Progenitor cell of endocrine pancreas (in vitro differentiated cells): ENCODE measurements at places on chromosomes 1 and 21.

DNA sequence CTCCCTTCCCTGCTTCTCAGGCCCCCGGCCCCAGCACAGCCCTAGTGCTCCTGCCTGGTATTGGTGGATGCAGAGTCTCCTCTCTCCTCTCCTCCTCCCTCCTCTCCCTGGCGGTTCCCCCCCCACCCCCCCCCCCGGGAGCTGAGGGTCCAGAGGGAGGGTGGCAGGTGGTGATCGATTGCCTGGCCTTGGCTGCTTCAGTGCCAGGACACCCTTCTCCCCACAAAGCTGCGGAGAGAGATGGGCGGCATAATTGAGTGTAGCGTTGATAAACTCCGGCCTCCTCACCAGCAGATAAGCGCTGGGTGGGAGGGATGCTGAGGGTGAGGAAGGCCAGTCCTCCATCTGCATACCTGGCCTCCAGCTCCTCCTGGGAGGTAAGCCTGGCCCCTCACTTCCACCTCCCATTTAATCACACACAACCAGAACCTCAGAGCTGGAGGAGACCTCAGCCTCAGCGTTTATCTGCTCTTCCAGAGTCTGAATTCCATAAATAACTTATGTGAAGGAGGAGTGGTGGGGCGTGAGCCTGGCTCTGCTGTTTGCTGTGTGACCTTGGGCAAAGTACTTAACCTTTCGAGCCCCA, 60.8 kb downstream of the LRRN2 start:
- DNase-seq = no peak

- no peak for DNase-seq
Measured at GRCh38 chr1:19923137-19923952, at the start of gene PLA2G2E. Gene PLA2G2E (minus strand): TSS chr1:19923617. CDS start chr1:19923559, 58 bp downstream.

GRCh38 chr1:65026235-65026634, 59.9 kb upstream of the JAK1 start:
- DNase-seq = no peak

- DNase-seq = no peak
Measured at GRCh38 chr21:42213082-42213774, 5.7 kb upstream of the ABCG1 start.

- DNase-seq = no peak
Measured at GRCh38 chr1:110976089-110976488, 12.4 kb upstream of the LRIF1 start.

GRCh38 chr1:34163792-34164731, 968 bp downstream of the CSMD2 start:
- no peak for DNase-seq

- no peak for DNase-seq
Measured at GRCh38 chr21:34611528-34611927, 3.4 kb downstream of the RCAN1 start.

GRCh38 chr1:33282791-33283190, 26.5 kb downstream of the ZNF362 start:
- DNase-seq = no peak

- DNase-seq = no peak
Measured at GRCh38 chr1:15123270-15123669, 30.3 kb upstream of the TMEM51 start.

DNA sequence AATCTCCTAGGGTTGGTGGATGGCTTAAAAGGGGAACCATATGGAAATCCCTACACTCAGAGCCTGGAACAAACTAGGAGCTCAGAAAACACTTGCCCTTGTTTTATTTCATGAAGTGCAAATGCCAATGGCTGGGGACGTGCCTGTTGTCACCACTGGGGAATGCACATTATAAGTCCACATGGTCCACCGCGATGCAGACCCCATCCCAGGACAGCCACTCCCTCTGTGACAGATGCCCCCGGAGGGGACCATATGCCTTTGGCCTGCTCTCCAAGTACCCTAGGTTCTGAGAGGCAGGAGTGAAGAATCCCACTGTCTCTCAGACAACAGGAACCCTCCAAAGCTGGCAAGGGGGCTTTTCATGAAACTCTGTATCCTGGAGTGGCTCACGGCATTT, 42.3 kb downstream of the LRP8 start:
- no peak for DNase-seq

GRCh38 chr1:203765029-203765837, at the start of gene LAX1:
Gene LAX1 (plus strand): TSS chr1:203765183. CDS start chr1:203765566, 383 bp downstream.
- no peak for DNase-seq

GRCh38 chr1:45892068-45892785, 88.8 kb downstream of the MAST2 start:
- DNase-seq = no peak

- no peak for DNase-seq
Measured at GRCh38 chr21:31606081-31606874, 53.2 kb upstream of the SOD1 start.

DNA sequence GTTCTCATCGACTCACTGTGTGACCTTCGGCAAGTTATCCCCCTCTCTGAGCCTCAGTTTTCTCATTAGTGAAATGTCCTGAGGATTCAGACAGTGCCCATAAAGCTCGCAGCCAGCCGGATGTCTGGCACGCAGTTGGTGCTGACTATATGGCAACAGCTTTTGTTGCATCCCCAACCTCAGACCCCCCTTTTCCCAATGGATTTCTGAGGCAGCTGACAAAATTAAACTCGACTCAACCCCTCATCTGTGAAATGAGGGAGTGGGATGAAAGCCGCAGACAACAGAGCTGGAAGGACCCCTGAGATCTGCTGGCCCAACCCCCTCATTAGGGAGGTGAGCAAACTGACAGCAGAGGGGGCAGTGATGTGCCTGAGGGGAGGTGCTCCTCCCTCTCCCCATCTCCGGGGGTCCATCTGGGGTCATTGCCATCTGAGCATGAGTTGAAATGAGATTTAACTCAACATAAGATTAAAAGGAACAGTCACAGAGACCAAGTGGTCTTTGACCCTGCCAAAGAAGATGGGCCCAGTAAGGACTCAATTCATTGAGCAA, 40.4 kb downstream of the NKAIN1 start:
- DNase-seq = no peak

DNA sequence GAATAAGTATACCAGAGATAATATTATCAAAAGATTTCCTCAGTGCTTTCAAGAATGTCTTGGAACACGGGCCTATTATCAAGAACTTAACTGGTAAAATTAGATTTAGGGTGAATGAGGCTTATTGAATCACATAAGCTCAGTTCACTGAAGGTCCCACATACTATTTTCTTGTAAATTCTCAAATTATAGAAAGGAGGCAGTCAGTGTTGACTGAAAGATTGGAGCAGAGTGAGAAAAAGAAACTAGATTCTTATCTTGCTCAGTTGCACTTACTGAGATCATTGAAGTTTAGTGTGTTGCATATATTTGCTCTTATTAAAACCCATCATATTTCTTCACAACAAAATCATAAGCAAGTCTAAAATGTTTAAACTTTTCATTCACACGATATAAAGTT, 3.9 kb upstream of the RGS1 start:
- DNase-seq = no peak

DNA sequence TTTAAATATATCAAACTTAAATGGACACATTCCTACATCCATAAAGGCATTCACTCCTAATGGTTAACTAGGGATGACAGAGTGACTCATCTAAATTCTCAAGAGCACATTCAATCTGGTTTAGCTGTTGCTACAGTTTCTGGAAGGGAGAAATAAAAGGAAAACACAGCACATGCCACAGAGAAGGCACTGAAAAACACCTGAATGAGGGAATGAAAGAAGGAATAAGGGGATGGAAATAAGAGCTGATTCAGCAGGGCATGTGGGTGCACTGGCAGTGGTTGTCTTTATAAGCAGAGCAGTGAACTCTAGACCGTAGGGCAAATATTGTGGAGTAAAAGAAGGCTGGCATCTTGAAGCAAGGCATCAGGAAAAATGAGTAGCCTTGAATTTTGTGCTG, 79.3 kb downstream of the LHX4 start:
- no peak for DNase-seq

DNA sequence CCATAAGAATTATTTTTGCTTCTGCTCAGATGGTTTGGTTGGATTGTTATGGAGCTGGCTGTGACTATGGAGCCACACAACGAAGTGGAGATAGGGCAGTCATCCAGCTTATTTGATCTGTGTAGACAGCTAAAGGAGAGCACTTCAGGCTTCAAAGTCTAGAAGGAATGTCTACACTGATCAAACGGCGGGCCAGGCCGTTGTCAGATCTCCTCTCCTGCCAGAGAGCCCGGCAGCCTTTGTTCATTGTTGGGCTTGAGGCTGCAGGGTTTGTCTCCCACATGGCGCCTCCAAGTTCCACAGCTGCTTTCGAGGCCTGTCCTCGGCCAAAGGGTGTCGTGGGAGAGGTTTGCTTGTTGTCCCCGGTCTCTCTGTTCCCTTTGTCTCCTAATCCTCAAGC, 2.8 kb upstream of the STMN1 start:
- DNase-seq = no peak

GRCh38 chr1:198156111-198156744, 570 bp upstream of the NEK7 start:
- peak; percentile 35 for DNase-seq

GRCh38 chr1:201006450-201006849, 17.1 kb downstream of the KIF21B start:
- no peak for DNase-seq
